ENCODE measurements at places on chromosomes 12 and 14.

- no peak for DNase-seq
Measured at GRCh38 chr14:97846156-97846555, 1049.0 kb downstream of the VRK1 start.

GRCh38 chr12:50579757-50580267, 75.0 kb downstream of the DIP2B start:
- no peak for DNase-seq

DNA sequence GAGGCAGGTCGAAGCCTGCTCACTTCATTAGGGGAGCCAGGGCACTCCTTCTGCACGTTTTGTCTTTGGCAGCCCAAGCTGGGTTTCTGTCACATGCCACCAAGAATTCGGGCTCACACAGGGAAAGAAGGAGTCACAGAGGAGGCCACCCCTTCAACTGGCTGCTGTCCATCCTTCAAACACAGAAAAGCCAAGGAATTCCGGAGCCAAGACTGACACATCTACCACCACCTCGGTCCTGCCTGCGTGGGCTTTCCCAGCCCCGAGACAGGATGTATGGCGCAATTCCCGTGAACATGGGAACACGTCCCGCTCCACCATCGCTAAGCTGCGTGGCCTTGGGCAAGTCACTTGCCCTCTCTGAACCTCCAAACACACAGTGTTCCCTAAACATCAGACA, 70.4 kb downstream of the NCOR2 start:
- no peak for DNase-seq

DNA sequence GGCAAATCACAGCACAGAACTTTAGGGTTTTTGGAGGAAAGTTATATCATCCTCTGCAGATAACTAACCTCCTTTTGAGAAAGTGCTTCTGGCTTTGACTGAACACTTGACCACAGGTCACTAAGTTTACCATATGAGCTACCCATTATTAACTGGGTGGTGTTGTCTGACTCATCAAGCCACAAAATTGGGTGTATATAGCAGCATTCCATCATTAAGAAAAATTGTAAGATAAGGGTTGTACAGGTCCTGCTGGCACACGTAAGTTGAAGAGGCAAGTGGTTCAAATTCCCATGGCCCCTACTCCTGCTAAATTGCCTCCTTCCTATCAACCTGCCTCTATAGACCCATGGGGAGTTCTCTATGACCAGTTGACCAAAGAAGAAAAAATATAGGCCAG, 39.5 kb downstream of the L2HGDH start:
- no peak for DNase-seq

DNA sequence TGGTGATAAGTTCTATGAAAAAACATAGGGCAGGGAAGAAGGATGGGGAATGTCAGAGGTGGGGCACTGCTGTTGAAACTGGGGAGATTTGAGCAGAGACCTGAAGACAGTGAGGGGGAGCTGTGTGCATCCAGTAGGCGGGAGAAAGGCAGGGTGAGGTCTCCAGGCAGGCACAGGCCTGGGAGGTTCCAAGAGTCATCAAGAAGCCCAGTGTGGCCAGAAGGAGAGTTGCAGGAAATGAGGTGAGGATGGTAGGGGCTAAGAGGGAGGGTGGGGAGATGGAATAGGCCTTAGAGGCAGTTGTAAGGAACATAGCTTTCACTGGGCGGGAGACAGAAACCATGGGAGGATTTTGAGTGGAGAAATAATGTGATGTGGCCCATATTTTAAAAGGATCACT, 341.8 kb downstream of the GLT1D1 start:
- no peak for DNase-seq

DNA sequence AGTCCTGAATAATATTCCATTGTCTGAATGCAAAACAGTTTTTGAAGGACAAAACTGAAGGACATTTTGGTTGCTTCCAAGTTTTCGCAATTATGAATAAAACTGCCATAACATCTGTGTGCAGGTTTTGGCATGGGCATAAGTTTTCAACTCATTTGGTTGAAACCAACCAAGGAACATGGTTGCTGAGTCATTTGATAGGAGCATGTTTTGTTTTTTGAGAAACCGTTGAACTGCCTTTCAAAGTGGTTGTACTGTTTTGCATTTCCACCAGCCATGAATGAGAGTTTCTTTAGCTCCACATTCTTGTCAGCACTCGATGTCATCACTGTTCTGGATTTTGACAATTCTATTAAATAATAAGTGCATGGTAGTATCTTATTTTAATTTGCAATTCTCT, 23.0 kb upstream of the GSG1 start:
- no peak for DNase-seq

GRCh38 chr12:7959701-7960121, 23.7 kb upstream of the SLC2A3 start:
- no peak for DNase-seq

GRCh38 chr12:8034802-8035201, 2.3 kb downstream of the FOXJ2 start:
- DNase-seq, result no peak

GRCh38 chr14:28077021-28077420, 689.6 kb upstream of the FOXG1 start:
- no peak for DNase-seq

GRCh38 chr12:49189731-49190716, 1.1 kb upstream of the TUBA1A start:
- peak; percentile 82 for DNase-seq

Data from NCI-H1417 (cell line).